Tibial artery (tissue), 4 donors: ENCODE measurements at places on chromosomes 3 and 15.
A peak's percentile ranks its signal among the peaks of the same experiment; 100 is the strongest.

- no peak for DNase-seq
These were observed 100.8 kb downstream of the MESD start for GRCh38 chr15:80888846-80889245.

GRCh38 chr15:70156671-70157271 is 59.1 kb upstream of the TLE3 start:
- DNase-seq, result peak; percentile 58

DNA sequence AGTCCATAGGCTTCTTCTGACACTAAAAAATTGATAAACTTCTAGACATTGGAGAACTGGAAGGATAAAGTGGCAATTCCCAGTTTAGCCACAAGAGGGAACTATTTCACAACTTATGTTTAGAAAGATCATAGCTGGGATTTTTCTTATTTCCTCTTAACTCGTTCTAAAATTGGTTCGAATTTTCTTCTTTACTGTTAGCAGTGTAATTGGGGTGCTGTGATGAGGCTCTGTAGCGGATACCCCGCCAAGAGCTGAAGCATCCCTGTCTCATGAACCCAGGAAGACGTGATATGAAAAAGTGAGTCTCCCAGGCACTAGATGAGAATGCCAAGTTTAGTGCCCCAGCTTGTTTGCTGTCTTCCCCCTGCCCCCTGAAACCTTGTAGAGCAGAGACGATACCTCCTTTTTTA is 85.1 kb downstream of the PDCD6IP start:
- DNase-seq, result no peak

GRCh38 chr15:72369964-72370363 is 5.8 kb downstream of the HEXA start:
- no peak for DNase-seq

DNA sequence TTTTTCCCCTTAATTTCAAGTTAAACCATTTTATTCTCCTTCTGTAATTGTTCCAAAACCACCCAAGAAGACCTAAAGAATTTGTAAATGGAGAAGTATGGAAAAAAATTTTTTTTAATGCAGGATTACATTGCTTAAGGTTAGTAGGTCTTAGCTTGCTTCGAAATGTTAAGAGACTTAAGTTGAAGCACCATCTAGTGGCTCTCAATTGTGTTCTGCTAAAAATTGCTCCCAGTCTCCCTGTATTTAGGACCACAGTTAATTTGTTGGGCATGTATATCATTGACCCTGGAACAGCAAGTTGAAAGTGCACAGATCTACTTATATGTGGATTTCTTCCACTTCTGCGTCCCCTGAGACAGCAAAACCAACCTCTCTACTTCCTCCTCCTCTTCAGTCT is 32.4 kb downstream of the CD200R1L start:
- no peak for DNase-seq

DNA sequence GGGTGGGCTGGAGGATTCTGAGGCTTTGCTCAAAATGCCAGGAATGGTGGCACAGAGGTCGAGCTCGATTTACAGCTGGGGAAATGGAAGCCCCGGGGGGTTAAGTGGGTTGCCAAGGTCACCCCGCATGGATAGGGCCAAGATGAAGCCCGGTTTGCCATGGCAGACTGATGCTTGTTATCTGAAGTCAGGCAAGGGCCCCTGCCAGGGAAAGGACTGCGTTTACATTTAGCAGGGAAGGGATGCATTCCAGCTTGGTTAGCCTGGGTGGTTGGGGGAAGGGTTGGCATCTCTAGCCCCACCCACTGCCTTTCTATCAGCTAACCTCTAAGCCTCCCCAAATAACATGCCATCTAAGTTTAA is 79.0 kb downstream of the RPLP1 start:
- DNase-seq, result no peak

DNA sequence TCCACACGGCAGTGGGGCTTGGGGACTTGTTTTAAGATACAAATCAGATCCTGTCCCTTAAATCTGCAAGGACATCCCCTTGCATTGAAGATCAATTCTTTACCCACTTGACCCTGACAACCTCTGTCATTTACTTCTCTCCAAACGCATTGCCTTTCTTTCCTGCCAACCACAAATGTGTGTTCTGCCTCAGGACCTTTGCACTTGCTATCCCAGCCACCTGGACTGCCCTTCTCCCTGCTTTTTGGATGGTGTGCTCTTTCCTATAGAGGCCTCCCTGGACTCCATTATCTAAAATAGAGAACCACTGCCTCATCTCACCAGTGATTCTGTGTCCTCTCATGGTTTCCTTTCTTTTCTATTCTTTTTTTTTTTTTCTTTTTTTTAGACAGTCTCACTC is 1.5 kb upstream of the RPL29 start:
- no peak for DNase-seq

GRCh38 chr3:171954690-171955383 is 84.5 kb upstream of the FNDC3B start:
- no peak for DNase-seq

GRCh38 chr15:52021128-52021671 is 2.2 kb downstream of the MAPK6 start:
- peak; percentile 53 for DNase-seq

DNA sequence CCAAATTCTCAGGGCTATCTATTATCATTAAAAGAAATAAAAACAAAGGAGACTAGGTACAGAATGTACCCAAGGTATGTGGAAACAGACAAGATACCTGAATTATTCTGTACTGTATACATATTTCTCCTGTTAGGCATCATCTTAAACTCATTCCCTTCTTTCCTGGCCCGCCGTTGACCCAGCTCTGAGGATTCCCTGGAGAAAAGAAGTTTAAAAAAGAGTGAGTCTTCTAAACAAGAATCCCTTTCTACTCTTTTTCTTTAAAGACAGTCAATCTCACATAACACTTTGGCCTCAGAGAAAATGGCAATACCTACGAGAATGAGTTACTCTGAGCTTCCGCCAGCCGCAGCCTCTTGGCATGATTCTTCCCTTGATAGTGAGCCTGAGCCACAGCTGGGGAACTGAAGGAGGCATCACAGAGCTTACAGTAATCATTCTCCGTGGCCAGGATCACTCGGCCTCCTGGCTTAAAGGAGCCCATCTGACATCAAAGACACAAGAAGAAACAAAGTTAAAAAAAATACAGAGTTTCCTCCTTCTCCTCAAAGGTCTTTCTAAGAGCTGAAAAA is 44.2 kb downstream of the ZMAT3 start:
- no peak for DNase-seq

DNA sequence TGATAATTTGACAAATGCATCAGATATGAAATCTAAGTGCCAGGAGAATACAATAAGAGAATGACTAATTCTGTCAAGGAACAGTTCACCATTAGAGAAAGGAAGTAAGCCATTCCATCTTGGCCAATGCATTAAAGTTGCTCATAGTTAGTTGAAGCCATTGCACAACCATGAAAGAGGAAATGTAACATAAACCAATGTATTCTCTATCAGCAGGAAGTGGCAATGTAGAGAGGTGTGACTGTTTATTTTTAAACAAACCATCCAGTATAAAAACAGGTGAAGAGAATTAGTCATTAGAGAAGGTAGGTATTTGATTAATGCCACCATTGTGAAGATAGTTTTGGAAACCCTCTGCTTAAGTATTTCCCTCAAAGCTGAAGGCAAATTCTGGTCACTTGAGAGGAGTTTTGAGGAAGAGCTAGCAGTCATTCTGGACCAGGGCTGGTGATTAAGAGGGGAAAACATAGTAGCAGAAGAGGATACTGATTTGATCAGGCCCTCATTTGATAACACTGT is 10.7 kb upstream of the ANXA2 start:
- no peak for DNase-seq

DNA sequence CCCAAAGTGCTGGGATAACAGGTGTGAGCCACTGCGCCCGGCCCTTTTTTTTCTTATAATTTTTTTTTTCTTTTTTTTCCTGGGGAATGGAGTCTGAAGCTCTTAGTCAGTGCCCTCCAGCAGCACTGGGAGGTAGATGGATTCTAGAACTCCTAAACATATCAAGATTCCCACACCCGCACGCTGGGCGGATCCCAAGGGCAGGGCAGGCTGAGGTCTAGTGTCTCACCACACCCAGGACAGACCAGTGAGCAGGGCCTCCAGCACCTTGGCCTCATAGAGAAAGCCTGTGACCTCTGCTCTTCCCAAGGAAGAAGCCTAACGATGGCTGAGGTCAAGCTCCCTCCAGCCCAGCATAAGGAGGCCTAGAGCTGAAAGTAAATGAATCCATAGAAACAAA is 153.7 kb upstream of the MEF2A start:
- DNase-seq, result no peak

DNA sequence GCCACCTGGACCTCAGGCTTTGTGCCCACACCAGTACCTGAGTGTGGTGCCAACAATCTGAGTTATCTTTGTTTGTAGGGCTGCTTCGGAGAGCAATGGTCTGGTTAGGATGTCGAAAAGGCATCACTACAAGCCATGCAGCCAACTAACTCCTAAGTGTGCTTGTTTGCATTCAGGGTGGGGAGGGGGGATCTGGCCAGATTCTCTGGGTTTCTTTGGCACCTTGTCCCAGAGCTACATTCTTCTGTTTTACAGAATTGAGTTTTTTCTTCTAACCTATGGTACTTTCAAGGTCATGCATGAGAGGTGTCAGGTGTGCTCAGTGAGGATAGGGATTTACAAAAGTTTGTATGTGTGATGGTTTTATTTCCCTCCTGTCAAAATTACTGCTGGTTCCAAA is 391.4 kb upstream of the RARB start:
- DNase-seq, result no peak

- no peak for DNase-seq
These were observed 58.6 kb upstream of the MNS1 start for GRCh38 chr15:56523521-56523920.

GRCh38 chr3:131458653-131459052 is 44.1 kb downstream of the MRPL3 start:
- DNase-seq, result no peak

- DNase-seq, result no peak
These were observed 66.8 kb upstream of the C2CD4B start for GRCh38 chr15:62231856-62232255.

DNA sequence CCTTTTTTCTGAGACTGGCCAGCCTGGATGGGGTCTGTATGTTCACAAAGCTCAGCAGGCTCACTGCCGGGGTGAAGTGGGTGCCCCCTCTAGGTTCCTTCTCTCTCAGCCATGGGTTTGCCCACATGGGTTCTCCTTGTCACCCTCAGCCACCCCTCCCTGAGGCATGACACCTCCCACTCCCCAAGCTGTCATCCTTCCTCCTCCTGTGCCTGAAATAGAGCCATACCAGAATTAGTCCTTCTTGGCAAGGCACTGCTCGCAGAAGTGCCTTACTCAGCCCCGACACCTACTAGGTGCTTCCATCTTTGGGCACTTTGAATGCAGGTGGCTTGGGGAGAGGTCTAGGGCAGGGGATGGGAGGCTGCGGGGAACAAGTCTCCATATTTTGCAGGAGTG is 62.9 kb upstream of the SEC13 start:
- no peak for DNase-seq

DNA sequence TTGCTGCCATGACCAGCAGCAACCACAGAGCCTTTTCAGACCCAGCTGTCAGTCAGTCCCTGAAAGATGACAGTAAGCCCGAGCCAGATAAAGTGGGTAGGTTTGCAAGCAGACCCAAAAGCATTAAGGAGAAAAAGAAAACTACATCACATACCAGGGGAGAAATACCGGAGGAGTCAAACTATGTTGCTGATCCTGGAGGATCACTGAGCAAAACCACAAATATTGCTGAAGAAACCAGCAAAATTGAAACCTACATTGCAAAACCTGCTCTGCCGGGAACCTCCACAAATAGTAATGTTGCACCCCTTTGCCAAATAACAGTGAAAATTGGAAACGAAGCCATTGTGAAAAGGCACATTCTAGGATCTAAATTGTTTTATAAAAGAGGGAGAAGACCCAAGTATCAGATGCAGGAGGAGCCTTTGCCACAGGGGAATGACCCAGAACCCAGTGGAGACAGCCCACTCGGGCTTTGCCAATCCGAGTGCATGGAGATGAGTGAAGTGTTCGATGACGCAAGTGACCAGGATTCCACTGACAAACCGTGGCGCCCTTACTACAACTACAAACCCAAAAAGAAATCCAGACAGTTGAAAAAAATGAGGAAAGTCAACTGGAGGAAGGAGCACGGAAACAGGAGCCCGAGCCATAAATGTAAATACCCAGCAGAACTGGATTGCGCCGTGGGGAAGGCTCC is 42.1 kb upstream of the RASA2 start:
- DNase-seq, result no peak

DNA sequence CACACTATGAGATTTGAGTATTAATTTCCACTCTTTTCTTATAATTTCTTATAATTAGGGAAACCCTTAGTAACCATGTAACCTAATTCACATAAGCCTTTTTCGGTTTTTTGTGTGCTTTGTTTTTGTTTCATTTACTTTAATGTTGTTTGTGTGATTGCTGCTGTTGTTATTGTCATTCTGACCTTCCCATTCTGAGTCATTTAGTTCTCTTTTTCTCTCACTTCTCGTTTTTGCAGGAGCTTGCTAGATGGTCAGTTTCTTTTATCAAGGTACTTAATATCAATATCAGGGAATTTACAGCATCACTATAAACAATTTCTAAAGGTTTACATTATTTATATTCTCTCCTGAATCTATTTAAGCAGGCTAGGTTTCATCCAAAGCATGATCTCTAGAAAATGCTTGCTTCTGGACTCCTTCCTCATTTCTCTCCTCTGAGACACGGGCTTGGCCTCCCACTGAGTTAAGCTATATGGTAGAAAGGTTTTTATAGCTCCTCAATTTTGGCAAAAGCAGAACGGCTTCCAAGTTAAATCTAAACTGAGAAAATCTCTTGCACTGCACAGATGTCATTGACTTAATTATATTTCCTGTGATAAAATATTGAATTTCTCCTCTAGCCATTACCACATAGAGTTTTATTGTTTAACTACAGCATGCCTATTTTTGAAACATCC is 534.2 kb downstream of the NSUN3 start:
- DNase-seq, result no peak

DNA sequence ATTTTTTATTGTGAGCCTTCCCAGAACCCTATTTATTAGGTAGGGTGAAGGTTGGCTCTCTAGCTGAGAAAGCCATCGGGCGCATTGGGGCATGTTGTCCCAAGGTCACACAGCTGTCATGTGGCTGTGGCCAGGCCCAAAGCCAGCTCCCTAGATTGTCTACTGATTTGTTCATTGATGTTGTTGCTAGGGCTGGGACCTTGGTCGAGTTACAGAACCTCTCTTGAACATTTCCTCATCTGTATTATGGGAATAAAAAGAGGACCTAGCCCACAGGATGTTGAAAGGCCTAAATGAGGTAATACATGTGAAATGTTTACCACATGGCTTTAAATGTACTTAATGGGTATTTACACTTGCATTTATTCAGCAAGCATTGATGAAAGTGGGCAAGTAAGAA is 252.5 kb downstream of the SUCLG2 start:
- DNase-seq, result no peak

- peak; percentile 75 for DNase-seq
These were observed 627 bp downstream of the NT5DC2 start for GRCh38 chr3:52532838-52533622.

DNA sequence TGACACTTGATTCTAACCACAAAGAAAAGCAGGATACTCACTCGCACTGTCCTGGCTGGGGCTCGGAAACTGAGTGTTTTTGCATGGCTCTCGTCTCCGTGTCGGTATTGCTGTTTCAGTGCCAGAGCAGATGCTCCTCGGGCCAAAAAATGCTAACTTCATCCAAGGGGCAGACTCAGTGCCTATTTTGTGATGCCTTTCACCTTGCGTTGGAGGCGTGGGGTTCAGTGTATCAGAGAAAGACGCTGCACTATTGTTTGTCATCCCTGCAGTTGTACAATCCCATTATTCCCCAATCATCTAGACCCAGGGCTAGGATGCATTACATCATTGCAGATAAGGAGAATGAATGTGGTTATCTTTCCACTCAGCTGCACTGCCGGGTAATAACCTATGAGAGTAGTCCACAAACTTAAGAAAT is 1.4 kb downstream of the CACNA2D3 start:
- DNase-seq, result no peak
